Mucosa of gallbladder (tissue), 1 donor: ENCODE measurements at places on chromosomes 6 and 20. TPM values are rescaled to one million over a fixed set of nuclear protein-coding genes. Genes with fewer than 3 reads are reported as not detected.
A peak's percentile ranks its signal among the peaks of the same experiment; 100 is the strongest.

GRCh38 chr6:41846666-41847237, 48.4 kb downstream of the USP49 start:
- DNase-seq = peak; percentile 73

DNA sequence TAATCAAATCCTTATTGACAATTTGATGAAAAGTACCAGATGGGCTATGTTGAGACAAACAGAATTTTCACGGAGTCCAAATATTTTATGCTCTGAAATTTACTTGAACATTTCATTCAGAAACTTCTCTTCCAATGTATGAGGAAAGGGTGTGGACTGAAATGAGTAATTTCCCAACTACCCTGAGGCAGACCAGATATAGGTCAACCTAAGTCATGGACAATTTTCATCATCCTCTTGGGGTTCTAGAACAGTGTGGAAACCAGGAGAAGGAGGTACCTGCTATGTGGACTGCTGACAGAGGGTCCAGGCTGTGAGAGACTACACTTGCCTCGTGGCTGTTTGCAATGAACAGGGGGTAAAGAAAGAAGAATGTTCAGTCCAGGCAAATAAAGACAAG, 323.0 kb downstream of the ESR1 start:
- DNase-seq = no peak

DNA sequence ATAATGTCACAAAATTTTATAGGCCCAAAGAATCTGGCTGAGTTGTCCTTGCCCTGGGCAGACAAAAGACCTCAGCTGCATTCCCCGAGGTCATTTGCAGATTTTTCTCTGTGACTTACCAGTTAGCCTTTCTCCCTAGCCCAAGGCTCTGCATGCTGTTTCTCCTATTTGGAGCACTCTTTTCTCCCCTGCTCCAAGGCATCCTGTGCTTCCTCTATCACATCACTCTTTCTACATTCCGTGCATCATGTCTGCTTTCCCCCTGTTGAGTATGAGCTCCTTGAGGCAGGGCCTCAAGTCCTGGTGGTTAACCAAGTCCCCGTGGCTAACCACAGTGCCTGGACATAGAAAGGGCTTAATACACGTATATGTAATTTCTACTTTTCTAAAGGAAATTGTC, 593 bp upstream of the GSTA3 start:
- no peak for DNase-seq

GRCh38 chr6:111338843-111339242, 144.2 kb downstream of the REV3L start:
- DNase-seq = no peak

DNA sequence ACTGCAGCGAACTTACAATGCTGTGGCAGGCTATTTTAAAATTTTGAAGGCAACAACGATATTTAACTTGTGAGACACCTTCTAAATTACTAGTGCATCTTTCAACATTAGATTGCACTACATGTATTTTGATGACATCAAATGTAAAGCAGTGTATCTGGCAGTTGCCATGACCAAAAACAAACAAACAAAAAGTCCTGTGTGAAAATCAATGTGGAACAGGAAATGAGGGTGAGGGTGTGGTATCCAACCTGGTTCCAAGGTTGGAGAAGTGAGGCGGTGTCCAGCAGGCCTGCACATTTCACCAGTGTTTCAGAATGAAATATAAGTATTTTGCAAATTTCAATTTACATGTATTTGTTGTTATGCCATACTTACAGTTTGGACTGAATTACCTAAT, 112.0 kb downstream of the LAMP5 start:
- peak; percentile 37 for DNase-seq

DNA sequence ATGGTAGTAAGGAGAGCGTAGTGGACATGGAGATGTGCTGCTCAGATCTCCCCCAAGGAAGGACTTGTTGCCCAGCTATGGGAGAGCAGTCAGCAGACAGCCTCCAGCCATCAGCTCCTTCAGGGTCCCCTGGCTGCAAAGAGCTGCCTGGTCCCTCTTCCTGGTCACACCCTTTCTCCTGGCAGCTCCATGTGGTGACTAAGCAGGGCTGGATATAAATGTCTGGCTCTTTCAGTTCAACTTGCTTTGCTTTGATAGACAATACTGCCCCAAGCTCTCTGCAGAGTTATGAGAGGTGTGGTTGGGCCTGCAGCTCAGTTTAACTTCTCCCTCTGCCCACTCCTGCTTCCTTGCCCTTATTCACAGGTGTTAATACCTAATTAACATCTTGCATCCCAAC, 64.1 kb upstream of the DDR1 start:
- DNase-seq = peak; percentile 56

FOXC1 gene
- total RNA-seq = 9.5 TPM

- DNase-seq = no peak
Measured at GRCh38 chr6:69973138-69973537, 106.8 kb downstream of the COL19A1 start.

DNA sequence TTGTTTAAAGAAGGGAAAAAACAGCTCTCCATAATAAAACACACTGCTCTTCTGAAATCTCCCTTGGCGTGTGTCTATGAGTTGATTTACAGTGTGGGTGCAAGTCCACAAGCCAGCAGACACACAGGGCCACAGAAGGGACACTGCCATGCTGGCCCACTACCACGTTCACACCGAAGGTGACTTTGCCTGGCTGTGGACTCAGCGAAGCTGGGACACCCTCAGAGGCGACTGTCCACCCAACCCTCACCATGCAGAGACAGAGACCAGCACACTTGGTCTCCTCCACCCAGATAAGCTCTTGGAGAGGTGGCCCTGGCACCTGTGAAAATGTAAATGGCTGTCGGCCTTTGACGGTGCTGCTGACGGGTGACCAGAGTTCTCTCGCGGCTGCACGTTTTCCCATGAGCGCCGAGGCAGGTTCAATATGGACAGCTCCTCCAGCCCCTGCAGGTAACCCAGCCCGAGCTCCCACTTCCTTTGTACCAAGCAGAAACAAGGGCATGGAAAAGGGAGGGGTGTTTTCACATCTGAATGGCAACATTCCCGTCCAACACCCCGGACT, 78.0 kb downstream of the YTHDF1 start:
- no peak for DNase-seq

ARMH2 gene
- total RNA-seq = not detected

SOX18 gene
- total RNA-seq = 30.1 TPM

HLA-DQB1 gene
- 23.2 TPM for total RNA-seq

DNA sequence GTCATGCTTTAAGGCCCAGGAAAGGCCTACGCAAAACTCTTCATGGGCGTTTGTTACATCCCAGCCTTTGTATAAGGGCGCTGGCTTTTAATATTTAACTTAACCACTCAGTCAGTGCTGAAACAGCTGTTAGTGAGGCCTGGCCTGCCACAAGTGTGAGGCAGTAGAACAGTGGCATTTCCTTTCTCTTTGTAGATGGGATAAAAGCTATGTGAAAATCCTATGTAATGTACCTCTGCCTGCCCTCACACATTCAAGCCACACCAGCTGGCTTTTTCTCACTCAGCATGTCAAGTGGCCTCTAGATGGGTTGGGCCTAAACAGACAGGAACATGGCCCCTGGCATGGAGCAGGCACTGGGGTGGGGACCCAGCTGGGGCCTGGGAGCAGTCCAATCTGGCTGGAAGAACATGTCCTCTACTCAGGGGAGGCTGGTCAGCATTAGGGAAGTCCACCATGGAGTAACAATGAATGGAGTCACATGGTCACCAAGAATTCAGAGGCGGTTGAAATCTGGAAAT, 20.7 kb downstream of the CGA start:
- DNase-seq = no peak

KPNA5 gene
- 11.9 TPM for total RNA-seq

GRCh38 chr20:50273601-50274491, 83.2 kb downstream of the CEBPB start:
- DNase-seq = no peak
